Spleen (tissue), 13 donors: ENCODE measurements at places on chromosomes 2 and 18. TPM values are rescaled to one million over a fixed set of nuclear protein-coding genes. Genes with fewer than 3 reads are reported as not detected.

- DNase-seq, result no peak
Observed at GRCh38 chr2:220165401-220165800, 538.0 kb downstream of the SLC4A3 start.

DNA sequence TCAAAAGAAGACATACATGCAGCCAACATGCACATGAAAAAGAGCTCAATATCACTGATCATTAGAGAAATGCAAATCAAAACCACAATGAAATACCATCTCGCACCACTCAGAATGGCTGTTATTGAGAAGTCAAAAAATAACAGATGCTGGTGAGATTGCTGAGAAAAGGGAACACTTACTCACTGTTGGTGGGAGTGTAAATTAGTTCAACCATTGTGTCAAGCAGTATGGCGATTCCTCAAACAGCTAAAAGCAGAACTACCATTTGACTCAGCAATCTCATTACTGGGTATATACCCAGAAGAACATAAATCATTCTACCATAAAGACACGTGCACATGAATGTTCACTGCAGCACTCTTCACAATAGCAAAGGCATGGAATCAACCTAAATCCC lies 95.5 kb upstream of the XIRP2 start:
- DNase-seq, result no peak

GRCh38 chr2:239676716-239677452 lies 276.1 kb upstream of the HDAC4 start:
- DNase-seq, result no peak

- no peak for DNase-seq
Observed at GRCh38 chr18:10352671-10353070, 101.8 kb upstream of the APCDD1 start.

DNA sequence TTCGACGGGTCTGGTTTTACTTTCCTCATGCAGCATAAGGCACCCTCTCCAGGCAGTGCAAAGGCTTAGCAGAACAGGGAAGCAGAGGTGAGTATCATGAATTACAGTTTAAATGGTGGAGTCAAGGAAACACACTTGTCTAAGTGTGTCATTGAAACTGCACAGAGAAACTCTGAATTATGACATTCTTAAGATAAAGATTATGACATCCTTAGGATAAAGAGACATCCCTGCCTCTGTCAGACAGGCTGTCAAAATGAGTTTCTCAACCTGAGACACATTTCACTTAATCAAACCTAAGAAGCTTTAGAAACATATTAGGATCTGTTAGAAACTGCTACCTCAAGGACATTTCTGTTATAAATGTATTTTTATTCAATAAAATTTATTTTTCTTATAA lies 113.2 kb downstream of the DHRS9 start:
- DNase-seq, result no peak

DNA sequence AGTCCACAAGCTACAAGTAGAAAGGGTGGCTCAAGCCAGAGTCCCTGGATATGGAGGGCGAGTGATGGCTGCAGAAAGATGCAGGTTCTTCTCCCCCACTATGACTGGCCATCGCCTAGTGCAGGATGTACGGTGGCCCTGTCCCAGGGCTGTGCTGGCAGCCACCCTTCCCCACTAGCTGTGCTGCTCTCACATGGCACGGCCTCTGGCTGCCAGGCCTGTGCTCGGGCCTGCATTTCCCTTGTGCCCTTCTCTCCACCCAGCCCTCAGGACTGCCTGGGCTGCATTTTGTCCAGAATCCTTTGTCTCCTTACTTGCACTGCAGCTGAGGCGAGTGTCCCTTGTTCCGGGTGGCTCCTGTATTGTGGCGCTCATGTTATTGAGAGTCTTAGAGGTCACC lies 1.6 kb upstream of the RAMP1 start:
- DNase-seq, result no peak

DNA sequence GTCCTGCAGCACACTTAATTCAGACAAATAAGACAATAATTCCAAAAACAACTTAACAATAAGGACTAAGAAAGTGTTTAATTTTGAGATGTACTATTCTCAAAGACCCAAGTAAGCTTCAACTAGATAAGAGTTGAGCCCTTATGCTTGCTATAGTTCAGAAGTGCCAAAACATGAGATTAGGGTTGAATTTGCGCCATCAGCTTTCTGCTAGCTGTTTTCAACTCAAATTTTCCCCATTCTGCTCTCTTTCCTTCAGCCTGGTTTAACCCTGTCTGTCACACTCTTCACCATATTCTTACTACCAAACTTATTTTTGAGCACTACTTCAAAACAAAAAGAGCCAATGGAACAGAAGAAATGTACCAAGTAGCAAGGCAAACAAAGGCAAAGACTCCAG lies 4.1 kb downstream of the NFE2L2 start:
- no peak for DNase-seq

DNA sequence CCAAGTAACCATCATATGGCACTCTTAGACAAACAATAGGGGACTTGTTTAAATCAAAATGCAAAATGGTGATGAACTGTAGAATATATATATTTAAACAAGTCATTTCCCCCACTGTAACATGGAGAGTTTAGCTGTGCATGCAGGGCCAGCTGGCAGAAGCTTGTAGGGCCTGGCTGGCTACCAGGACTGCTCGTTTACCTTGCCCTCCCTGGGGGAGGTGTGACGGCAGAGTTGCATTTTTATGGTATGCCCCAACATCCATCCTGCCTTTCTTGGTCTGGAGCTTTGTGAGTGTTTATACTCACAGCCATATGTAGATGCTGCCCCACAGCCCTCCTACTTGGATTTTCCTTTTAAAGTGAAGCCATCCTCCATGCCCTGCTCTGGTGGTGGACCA lies 101.7 kb upstream of the ZFP36L2 start:
- DNase-seq, result no peak

DNA sequence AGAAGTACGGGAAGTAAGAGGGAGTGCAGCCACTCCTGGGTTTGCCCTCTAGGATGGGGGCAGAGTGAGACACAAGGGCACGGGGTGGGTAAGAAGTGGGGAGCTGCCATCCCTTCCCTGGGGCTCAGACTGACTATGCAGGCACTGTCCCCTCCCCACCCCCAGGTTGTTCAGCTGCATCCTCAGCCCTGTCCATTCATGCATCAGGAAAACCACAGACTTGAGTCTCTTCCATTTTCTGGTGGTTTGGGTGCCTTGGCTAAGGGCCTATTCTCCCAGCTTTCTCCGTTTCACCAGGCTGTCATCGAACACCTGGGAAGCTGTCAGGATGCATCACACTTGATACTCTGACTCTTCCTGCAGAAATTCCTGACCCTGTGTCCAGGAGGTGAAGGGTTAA lies 111.9 kb downstream of the TFCP2L1 start:
- no peak for DNase-seq

DNA sequence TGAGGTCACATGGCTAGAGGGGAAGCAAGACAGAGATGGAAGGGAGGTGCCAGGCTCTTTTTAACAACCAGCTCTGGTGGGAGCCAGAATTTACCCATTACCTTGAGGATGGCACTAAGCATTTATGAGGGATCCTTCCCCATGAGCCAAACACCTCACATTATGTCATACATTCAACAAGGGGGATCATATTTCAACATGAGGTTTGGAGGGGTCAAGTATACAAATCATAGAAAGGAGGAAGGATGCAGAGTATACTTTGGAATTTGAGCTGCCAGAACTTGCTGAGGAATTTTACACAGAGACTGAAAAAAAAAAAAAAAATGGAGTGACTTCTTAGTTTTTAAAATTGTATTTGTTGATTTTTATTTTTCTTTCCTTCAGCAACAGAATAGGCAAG lies 891.4 kb downstream of the CCDC85A start:
- DNase-seq, result no peak

GRCh38 chr2:121093692-121094091 lies 191.3 kb downstream of the TFCP2L1 start:
- DNase-seq, result no peak

DNA sequence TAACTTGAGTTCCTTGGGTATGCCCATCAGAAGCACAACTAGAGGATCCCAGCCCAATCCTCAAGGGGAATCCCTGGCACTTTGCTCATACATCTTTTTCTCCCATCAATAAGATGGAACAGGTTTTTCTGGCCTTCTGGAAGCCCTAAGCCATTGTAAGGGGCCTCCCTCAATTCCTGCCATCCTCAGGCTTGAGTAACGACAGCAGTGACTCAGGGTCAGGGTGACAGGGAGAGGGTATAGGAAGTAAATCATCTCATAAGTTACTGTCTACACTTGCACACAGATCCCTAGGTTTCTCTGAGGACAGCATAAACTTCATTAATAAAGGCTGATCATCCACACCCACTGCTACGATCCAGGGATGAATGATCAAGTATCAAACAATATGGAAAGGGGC lies 35.0 kb downstream of the AMER3 start:
- DNase-seq, result no peak

Gene BMP10
- not detected for total RNA-seq

Gene ALPG
- total RNA-seq, result not detected

Gene NOSTRIN
- total RNA-seq, result 6.5 TPM

Gene GPR45
- not detected for total RNA-seq

Gene SOWAHC
- 6.4 TPM for total RNA-seq

Gene IKZF2
- total RNA-seq, result 21.7 TPM

Gene FABP1
- total RNA-seq, result not detected

Gene MGAT5
- total RNA-seq, result 110 TPM

Gene LDLRAD4
- total RNA-seq, result 62.2 TPM
